ENCODE measurements at places on chromosomes 13 and 19. TPM values are rescaled to one million over a fixed set of nuclear protein-coding genes. Genes with fewer than 3 reads are reported as not detected.

DNA sequence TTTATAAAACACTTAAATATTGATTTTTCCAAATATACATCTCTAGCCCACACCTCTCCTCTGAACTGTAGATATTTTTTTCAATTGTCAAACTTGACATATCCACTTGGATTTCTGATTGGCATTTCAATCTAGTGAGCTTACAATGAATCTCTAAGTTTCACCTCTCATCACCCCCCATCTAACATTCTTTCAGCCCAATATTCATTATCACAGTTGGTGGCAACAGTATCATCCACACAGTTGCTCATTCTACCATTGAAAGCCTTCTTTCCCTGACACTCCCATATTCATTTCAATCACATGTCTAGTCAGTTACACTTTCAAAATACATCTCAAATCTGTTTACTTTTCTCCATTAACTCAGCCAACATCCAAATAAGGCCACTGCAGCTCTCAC, 385.2 kb downstream of the PCDH20 start:
- H3K4me3 ChIP-seq: no peak overlapping the region
- no peak overlapping the region for H3K27ac ChIP-seq
- no peak for DNase-seq
- no peaks in the 10 kb centered on the region for H3K4me1 ChIP-seq

GRCh38 chr13:95793781-95794180, 116.8 kb downstream of the DNAJC3 start:
- H3K4me3 ChIP-seq: no peak overlapping the region
- H3K36me3 ChIP-seq: no peaks in the 10 kb centered on the region
- H3K27me3 ChIP-seq: no peaks in the 10 kb centered on the region
- no peak for DNase-seq
- H3K4me1 ChIP-seq: no peaks in the 10 kb centered on the region
- no peak overlapping the region for H3K27ac ChIP-seq

GRCh38 chr19:50365434-50366306, at the start of gene NAPSA:
Gene NAPSA (minus strand): TSS chr19:50365639. CDS start chr19:50365621, 18 bp downstream.
- H3K36me3 ChIP-seq: no peaks in the 10 kb centered on the region
- H3K4me3 ChIP-seq: no peak within 1 kb of the TSS
- no peaks in the 10 kb centered on the region for H3K4me1 ChIP-seq
- no peak for DNase-seq
- no peak within 1 kb of the TSS for H3K27ac ChIP-seq

DNA sequence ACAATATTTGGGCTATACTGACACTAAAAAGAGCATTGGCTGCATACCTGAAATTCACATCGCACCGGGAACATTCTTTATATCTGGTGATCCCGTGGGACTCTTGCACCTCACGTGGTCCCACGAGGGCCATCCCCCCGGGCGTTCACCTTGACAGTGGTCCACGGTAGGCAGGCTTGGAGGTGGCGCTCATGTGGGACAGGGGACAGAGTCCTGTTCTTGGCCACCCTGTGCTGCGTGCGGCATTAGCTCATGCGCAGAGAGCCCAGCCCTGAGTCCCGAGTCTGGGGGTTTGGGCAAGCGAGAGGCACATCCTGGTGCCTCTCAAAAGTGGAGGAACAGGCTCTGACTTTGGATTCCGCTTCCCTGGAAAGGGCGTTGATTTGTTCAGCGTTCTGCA, 7.5 kb downstream of the GAMT start:
- no peaks in the 10 kb centered on the region for H3K4me1 ChIP-seq
- no peaks in the 10 kb centered on the region for H3K36me3 ChIP-seq
- no peak overlapping the region for H3K27ac ChIP-seq
- no peak for DNase-seq

GRCh38 chr13:58597552-58597951, 966.0 kb downstream of the PCDH17 start:
- H3K27me3 ChIP-seq: no peaks in the 10 kb centered on the region
- H3K27ac ChIP-seq: no peak overlapping the region
- no peak overlapping the region for H3K4me3 ChIP-seq
- DNase-seq: no peak
- H3K36me3 ChIP-seq: no peaks in the 10 kb centered on the region
- no peaks in the 10 kb centered on the region for H3K4me1 ChIP-seq

DNA sequence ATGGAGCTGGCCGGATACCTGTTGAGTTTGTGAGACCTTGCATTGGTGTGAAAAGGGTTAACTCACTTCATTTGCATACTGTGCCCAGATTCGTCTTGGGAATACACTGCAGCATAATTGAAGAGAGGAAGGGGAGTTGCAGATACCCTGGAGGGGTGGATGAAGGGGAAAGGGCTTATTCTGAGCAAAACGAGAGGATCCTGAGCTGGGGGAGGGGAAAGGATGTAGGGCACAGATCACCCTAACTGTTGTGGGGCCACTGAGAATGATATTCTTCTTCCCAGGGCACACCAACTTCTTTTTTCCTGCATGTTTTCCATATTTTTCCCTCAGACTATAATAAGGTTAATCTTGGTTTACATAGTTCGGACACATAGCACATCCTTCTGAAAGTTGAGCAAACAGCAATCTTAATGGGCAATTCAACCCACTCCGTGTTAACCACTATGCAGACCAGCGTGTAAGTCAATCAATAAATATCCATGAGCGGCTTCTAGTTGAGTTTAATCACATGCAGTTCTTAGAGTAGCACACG, 11.7 kb upstream of the PTPRS start:
- H3K4me1 ChIP-seq: no peaks in the 10 kb centered on the region
- H3K4me3 ChIP-seq: no peak overlapping the region
- DNase-seq: no peak
- H3K27ac ChIP-seq: no peak overlapping the region
- H3K27me3 ChIP-seq: no peaks in the 10 kb centered on the region

The DMKN gene
- 80.5 TPM for total RNA-seq
